Fibroblast of skin of right biceps (primary cell): ENCODE measurements at places on chromosomes 16 and 17.

DNA sequence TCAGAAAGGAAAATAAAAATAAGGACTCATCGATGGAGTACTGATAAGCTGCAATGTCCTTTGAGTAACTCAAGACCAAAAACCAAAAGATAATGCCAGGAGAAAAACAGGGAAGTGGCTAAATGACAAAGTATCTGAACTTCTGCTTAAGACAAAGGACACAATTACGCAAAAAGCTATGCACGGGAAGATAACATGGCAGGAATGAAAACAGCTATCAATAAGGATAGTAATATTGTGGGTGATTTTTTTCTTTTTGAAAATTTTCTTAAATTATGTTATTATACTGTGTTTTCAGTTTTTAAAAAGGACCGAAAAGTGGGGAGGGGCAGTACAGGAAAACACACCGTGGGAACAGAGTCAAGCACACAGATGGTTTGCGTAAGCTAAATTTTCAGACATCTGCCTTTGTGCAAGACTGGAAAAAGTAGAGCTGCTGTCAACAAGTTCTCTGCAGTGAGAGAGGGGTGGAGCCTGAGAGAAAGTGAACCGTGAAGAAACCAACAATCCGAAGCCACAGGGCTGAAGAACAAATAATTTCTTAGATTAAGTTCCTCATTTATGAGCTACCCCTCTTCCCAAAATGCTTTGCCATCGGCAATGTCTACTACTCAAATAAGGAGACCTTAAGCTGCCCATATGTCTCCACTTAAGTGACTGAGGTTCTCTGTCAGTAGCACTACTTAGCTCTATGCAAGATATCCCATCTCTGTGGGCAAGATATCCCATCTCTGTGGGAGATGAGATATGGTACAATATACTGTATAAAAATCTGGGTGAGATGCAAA is 99.9 kb upstream of the CORO6 start:
- peak; percentile 62 for DNase-seq

GRCh38 chr16:16997349-16997748 is 473.4 kb downstream of the XYLT1 start:
- no peak for DNase-seq

- DNase-seq: no peak
Observed at GRCh38 chr16:67663151-67663876, 2.6 kb downstream of the PARD6A start.

- DNase-seq: no peak
Observed at GRCh38 chr16:71421911-71422310, 19.9 kb downstream of the TLE7 start.

DNA sequence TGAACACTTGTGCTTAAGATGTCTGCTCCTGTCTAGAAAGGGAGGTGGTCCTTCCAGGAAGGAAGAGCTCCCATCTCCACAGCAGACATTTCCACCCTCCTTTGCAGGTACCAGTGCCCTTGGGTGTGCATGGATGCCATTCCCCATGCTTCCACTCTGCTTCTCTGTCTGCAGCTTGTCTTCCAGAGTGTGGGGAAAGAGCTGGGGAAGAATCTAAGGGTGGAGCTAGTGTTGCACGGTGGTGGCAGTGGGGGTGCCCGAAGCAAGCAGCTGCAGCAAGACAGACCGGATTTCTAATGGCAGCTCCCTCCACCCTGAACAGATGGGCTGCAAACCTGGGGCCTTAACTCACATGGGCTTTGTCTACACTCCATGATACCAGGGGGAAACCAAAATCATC is 22.6 kb upstream of the HOXB13 start:
- no peak for DNase-seq

DNA sequence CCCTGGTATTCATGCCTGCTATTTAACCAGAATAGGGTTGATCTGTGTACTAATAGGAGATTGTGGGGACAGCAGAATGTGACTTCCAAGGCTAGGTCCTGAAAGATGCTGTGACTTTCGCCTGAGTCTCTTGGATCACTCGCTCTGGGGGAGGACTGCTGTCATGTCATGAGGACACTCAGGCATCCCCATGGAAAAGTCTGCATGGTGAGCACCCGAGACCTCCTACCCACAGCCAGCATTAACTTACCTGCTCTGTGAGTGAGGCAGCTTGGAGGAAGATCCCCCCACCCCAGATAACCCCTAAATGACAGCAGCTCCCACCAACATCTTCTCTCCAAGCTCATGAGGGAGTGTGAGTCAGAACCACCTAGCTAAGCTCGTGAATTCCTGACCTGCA is 30.3 kb upstream of the C16orf78 start:
- DNase-seq: no peak

- no peak for DNase-seq
Observed at GRCh38 chr17:52244689-52245088, 86.2 kb upstream of the CA10 start.

- peak; percentile 30 for DNase-seq
Observed at GRCh38 chr17:12599186-12599920, 66.3 kb upstream of the MYOCD start.

DNA sequence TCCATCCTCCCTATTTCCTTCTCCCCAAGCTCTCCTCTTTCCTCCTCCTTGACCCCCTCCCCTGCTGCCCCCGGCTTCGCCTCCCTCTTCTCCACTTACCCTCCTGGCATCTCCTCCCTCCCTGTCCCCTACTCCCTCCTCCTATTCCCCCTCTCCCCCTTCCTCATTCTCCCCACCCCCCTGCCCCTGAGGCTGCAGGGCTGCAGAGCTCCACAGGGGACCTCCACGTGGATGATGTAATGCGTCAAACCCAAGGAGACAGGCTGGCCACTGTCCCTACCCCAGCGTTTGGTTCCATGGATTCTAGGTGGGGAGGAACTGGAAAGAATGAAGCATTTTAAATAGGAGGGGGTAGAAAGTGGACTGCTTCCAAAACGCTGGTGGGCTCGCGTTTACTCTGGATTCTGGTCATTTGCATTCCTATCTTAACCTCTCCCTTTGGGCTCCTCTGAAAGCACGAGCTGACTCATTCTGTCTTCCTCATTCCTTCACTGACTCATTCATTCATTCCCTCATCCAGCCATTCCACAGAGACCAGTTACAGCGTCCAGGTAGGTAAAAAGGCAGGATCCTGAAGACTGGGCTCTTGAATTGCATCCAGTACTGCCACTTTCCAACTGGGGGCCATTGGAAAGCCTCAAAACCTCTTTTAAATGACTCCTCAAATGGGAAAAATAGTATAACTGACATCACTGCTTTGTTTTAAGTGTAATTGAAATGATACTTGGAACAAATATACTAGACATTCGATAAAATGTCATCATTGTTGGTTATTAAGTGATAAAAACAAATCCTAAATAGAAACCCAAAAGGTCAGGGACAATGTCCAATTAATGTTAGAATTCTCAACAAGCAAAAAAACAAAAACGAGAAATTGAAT is 943 bp upstream of the COTL1 start:
- DNase-seq: peak; percentile 100
